SK-N-SH (cell line): ENCODE measurements at places on chromosomes 2 and 18. TPM values are rescaled to one million over a fixed set of nuclear protein-coding genes. Genes with fewer than 3 reads are reported as not detected.

DNA sequence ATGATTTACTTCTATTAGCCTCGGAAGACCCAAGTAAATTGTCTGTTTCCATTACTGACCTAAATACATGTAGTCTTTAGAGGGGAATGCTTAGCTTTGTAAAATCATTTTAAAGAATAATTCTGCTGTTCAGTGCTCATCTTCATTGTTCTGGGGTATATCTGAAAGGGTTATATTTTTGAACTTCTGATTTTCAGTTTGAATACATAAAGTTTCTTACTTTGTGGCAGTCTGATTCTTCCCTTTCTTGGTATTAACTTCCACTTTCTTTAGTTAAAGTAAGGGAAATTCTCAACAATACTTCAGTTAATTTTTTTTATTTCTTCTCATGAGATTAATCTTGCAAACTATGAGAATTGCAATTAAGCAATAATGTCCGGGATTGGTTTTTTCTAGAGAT is 148.4 kb downstream of the DOCK10 start:
- H3K27me3 ChIP-seq = no peaks in the 10 kb centered on the region
- no peaks in the 10 kb centered on the region for H3K4me1 ChIP-seq
- no peak overlapping the region for H3K4me3 ChIP-seq
- no peak overlapping the region for H3K27ac ChIP-seq

POTEI gene
- polyA plus RNA-seq = 0.03 TPM in 1 of 2 replicates, not detected in the other

- H3K36me3 ChIP-seq = no peaks in the 10 kb centered on the region
- no peak overlapping the region for H3K4me3 ChIP-seq
- no peak for DNase-seq
Measured at GRCh38 chr2:104371087-104371781, 482.7 kb upstream of the POU3F3 start.

GRCh38 chr2:73089270-73090030 is 17.9 kb upstream of the SFXN5 start:
- no peak overlapping the region for H3K4me3 ChIP-seq
- DNase-seq = no peak
- H3K36me3 ChIP-seq = no peaks in the 10 kb centered on the region
- H3K27ac ChIP-seq = peak overlapping the region; percentile 93

GRCh38 chr2:135647836-135648579 is 93.6 kb upstream of the UBXN4 start:
- no peaks in the 10 kb centered on the region for H3K27me3 ChIP-seq
- no peak for DNase-seq
